Stimulated activated memory B cell treated with anti-CD40 and anti-IgM and Interleukin-4, amounts not matched to agents 10 μg/mL and 1 μg/mL and 100 μg/mL, for 72 hours (primary cell): ENCODE measurements at places on chromosomes 3 and 15.

DNA sequence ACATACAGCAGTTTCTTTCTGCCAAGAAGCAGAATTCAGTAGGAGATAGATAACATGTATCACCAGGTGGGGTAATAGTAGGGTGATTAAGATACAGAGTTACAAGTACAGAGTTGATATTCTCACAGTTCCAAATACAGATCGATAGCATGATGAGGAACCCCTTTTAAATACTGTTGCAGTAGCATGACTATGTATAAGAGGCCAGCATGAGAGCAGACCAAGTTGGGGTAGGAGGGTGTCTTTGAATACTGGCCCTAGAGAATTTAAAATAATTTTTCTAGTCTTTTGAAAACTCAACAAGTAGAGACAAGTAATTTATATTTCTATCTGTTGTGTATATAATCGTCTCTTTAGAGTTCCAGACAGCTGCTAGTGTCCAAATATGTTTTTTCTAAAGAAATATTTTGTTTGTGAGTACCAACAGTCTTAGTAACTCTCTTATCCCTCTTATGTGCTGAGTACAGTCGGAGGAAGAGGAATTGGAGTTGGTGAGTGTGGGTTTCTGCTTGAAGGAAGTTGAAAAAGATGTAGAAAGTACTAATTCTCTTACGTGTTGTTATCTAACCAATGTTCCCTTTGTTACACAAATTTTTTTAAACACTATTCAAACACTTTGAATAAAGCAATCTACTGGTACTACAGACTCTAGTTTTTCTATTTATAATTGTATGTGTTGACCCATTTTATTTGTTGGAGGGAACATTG, 30.2 kb downstream of the LYSMD4 start:
- ATAC-seq: no peak

DNA sequence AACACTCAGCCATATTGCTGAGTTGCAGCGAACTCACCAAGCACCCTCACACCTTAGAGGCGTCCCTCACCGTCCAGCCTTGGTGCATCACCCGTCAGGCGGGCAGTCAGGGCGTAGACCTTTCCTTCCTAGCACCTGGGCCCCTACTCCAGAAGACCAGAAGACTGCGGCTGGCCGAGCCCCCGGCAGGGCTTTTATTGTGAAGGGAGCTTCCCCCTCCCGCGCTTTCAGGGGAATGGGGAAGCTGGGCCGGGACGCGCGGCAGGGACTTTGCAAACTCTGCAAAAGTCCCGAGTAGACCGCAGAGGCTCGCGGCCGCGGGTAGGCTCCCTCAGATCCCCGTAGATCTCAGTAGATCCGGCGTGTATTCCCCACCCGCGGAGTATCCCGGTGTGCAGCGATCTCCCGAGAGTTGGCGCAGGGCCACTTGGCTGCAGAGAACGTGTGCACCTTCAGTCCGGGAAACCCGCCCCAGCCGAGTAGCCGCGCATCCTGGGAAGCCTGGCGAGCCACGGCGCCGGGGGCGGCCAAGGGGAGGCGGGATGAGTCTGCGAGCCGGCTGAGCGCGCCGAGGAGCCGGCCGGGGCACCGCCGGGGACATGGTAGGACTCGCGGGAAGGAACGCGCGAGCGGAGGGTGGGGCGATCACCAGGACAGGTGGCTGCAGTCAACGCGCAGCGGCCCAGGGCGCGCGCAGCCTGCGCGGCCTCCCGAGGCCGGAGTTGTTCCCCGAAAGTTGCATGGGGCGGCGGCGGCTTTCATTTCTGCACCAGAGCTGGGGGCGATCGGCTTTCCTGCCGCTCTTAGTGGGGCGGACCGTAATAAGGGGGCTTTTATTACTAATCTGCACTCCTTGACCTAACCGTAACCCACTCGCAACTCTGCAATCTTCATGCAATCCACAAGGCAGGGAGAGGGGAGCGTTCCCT, at the start of gene GASK1A:
Gene GASK1A, plus strand, starts transcription at position 268 of the 929 bp plus-strand sequence. Its CDS starts 332 bp downstream, at position 600.
- peak; percentile 34 for ATAC-seq

- ATAC-seq: no peak
Measured at GRCh38 chr3:189119950-189120349, 51.8 kb upstream of the TPRG1 start.

DNA sequence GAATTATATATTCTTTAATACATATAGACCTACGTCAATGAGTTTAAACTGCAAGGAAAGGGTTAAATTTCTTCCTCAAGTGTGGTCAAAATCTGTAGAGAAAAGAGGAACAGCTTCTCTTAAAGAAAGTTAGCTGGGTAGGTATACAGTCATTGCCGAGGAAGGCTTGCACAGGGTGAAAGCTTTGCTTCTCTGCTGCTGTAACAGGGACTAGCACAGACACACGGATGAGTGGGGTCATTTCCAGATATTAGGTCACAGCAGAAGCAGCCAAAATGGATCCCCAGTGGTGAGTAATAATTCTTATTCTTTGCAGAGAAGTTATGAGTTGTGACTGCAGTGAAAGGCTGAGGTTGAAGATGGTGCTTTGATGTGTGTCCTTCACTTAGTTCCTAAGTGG, at the start of gene CD86:
Gene CD86, plus strand, starts transcription at position 148 of the 400 bp plus-strand sequence. Its CDS starts 128 bp downstream, at position 276.
- ATAC-seq: peak; percentile 99

DNA sequence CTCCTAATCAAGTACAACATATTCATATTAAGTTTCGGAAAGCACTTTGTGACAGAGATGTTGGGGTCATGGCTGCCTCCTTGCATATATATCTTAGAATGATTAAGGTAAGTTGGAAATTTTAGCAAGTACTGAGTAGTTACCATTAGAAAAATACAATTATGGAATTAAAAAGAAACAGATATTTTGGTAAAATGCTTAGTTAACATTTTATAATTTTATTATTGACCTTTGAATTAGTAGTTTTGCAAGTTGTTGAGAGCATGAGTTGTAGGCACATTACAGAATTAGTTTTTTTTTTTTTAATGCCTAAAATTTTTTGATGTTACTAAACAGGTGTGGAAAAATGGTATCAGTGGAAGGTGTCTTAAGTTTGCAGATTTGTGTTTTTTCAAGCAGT, 20.6 kb downstream of the AP4E1 start:
- no peak for ATAC-seq

- ATAC-seq: no peak
Measured at GRCh38 chr15:66474135-66474534, 23.4 kb downstream of the SNAPC5 start.

DNA sequence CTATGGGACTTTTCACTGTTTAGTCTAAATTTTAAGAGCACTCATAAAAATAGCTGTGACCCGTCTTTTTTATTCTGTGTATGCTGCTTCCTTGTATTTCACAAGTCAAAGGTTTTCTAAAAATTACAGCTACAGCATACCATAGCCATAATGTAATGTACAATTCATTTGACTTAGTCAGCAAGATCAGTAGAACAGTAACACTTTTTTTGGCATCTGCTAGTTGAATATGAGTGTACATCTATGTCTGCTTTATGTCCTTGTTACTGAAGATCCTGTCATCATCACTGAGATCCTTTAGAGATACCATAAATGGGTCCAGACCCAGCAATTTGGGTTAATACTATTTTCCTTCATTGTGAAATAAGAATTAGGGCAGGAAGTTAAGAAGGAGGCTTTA, 42.2 kb downstream of the CMSS1 start:
- ATAC-seq: no peak

DNA sequence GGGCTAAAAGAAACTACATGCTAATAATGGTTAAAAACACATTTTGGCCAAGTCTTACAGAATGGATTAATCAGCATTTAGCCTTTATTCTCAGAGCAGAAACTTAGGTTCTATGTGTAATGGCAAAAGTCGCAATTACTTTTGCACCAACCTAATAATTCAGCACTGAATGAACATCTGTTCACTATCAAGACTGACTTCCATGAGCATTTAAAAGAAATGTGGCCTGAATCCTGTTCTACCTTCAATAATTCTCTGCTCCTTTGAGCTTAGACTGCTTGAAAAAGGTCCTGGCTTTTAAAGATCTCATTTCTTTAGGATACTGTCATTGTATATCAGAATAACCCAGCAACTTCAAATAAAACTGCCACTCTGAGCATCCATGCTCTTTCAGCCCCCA, 145.9 kb downstream of the PDZRN3 start:
- ATAC-seq: no peak

DNA sequence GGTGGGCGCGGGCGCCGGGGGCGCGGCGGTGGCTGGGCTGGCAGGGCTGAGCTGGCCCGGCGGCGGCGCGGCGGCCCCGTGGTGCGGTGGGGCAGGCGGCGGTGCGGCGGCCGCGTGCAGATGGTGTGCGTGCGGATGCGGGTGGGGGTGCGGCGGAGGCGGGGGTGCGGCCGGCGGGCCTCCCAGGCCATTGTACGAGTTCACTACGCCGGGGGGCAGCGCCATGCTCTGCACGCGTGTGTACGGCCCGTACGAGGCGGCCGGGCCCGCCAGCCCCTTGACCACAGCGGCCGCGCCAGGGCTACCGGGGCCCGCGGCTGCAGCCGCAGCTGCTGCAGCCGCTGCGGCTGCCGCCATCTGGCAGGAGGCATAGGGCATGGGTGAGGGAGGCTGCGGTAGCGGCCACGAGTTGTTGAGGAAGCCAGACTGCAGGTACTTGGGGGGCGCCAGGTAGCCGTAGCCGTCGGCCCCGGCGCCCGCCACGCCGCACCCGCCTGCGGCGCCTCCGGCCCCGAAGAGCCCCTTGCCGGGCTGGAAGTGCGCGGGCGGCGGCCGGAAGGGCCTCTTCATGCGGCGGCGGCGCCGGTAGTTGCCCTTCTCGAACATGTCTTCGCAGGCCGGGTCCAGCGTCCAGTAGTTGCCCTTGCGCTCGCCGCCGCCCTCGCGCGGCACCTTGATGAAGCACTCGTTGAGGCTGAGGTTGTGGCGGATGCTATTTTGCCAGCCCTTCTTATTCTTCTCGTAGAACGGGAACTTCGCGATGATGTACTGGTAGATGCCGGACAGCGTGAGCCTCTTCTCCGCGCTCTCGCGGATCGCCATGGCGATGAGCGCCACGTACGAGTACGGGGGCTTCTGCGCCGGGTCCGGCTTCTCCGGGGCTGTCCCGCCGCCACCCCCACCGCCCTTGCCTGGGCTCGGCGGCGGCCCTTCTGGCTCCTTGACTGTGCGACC, 951 bp downstream of the FOXL2 start:
- no peak for ATAC-seq

- ATAC-seq: no peak
Measured at GRCh38 chr3:127637546-127637945, 8.6 kb downstream of the PODXL2 start.

- ATAC-seq: no peak
Measured at GRCh38 chr15:101372149-101372577, 77.1 kb upstream of the SNRPA1 start.

DNA sequence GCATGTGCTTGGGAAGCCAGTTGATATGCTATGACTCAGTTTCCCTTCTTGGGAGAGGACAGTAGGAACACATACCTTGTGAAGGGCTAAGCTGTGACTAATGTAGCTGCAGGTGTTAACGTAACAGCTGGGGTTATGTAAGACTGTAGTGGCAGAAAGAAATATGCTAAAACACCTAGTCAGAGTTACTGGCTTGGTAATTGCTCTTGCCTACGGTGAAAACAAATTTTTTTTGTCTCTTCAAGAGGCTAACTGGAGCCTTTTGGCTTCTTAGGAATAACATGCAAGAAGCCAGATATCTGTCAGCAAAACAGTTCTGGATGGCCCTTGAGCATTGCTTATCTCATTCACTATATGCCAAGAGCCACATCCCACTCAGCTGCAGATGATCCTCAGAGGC, 1.4 kb downstream of the MAPKBP1 start:
- ATAC-seq: no peak

DNA sequence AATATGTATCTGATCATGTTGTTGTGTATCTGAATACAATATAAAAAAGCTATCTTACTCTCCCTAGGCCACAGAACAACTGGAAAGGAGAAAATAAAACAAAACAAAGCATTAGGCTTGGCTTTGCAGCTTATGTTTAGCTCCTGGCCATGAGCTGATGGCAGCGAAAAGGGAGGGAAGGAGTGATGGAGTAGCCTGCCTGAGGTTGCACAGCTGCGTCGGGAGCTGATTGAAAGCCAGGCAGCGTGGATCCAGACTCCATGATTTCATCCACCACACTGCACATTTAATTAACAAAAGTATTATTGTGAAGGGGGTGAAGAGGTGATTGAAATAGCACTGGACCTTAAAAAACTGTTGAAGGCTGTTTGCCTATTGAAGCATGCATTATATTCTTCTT, 212.2 kb downstream of the GABRG3 start:
- no peak for ATAC-seq

DNA sequence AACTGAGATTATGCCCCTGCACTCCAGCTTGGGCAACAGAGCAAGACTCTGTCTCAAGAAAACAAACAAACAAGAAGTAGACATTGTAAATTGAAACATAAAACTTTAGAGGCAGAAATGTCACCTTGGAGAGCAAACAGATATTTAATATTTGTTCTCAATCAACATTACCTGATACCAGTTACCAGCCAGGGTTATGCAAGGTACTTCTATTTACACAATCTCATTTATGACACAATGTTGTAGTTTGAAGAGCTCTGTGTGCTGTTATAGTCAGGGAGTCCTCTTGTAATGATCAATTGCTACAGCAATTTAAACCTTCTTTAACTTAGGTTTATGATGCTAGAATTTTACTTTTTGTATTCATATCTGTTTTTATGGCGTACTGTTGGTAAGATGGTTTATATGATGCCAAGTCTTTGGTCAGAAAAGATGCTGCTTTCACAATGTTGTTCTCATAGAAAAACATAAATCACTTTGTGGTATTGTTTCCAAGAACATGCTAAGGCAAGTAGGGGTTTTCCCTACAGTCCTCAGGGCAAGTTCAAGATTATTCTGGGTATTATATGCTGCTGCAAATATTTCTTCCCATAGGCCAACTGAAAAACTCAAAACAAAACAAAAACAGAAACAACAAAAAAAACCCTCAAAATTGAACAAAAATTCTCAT, 173.5 kb downstream of the TNIK start:
- ATAC-seq: no peak

DNA sequence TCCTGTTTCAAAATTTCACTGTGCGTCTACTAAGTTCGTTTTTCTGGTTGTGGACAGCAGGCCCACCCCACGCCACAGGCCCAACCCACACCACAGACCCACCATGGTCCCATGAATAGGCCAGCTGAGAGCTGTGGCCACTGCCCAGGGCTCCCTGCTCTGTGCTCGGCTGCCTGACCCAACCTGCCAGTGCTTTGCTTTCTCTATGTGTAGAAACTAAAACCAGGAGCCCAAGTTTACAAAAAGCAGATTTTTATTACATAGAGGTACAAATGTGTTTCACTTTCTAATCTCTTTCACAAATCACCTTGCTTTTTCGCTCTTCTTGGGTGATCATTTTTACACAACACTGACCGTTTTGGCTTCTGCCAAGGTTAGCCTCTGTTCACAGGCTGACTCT, 69.1 kb downstream of the HERC2 start:
- ATAC-seq: no peak

GRCh38 chr3:195753581-195753980, 32.8 kb downstream of the MUC20 start:
- no peak for ATAC-seq
